ENCODE measurements at places on chromosomes 1 and 21. TPM values are rescaled to one million over a fixed set of nuclear protein-coding genes. Genes with fewer than 3 reads are reported as not detected.

Gene NCAM2
- 0.36 TPM for polyA plus RNA-seq

Gene MEX3A
- polyA plus RNA-seq, result 19.7 TPM

Gene LGR6
- polyA plus RNA-seq, result 0.89 TPM

Gene SYT2
- polyA plus RNA-seq, result 2.4 TPM

Gene FLG2
- polyA plus RNA-seq, result not detected

Gene HAX1
- 92.5 TPM for polyA plus RNA-seq

Gene TLCD4
- polyA plus RNA-seq, result 4.2 TPM

Gene HES3
- polyA plus RNA-seq, result 7.7 TPM

Gene OR10Z1
- polyA plus RNA-seq, result not detected

Gene FPGT
- 1.2 TPM for polyA plus RNA-seq

Gene LRRC42
- polyA plus RNA-seq, result 25.9 TPM

Gene PLA2G2D
- not detected for polyA plus RNA-seq

Gene RPTN
- polyA plus RNA-seq, result not detected

Gene OR2W3
- 0.31 TPM for polyA plus RNA-seq

Gene ZNF697
- 5.2 TPM for polyA plus RNA-seq

Gene TSPEAR
- 0.45 TPM for polyA plus RNA-seq

Gene RAB7B
- polyA plus RNA-seq, result not detected

Gene ROR1
- polyA plus RNA-seq, result 53.8 TPM

Gene OR10J5
- not detected for polyA plus RNA-seq

Gene XKR8
- polyA plus RNA-seq, result 9.6 TPM

Gene LINGO4
- not detected for polyA plus RNA-seq

Gene ARMH1
- not detected for polyA plus RNA-seq

Gene FMO2
- 0.31 TPM for polyA plus RNA-seq

Gene THAP3
- polyA plus RNA-seq, result 23.8 TPM

Gene TTLL10
- not detected for polyA plus RNA-seq

Gene TTC24
- not detected for polyA plus RNA-seq

Gene CSF1
- polyA plus RNA-seq, result 1.4 TPM

Gene TMEM82
- polyA plus RNA-seq, result 0.42 TPM

Gene ACKR1
- not detected for polyA plus RNA-seq

Gene B3GALT5
- 6.2 TPM for polyA plus RNA-seq

Gene TMPRSS2
- polyA plus RNA-seq, result 1.6 TPM

Gene TDRD10
- 0.29 TPM for polyA plus RNA-seq

Gene RGS18
- not detected for polyA plus RNA-seq

Gene S100A1
- polyA plus RNA-seq, result 0.13 TPM

Gene ZNF648
- polyA plus RNA-seq, result 0.24 TPM

Gene PLCH2
- polyA plus RNA-seq, result 0.07 TPM

Gene ERG
- polyA plus RNA-seq, result 0.47 TPM
